IMR-90 (cell line): ENCODE measurements at places on chromosomes 11 and 22. TPM values are rescaled to one million over a fixed set of nuclear protein-coding genes. Genes with fewer than 3 reads are reported as not detected.

DNA sequence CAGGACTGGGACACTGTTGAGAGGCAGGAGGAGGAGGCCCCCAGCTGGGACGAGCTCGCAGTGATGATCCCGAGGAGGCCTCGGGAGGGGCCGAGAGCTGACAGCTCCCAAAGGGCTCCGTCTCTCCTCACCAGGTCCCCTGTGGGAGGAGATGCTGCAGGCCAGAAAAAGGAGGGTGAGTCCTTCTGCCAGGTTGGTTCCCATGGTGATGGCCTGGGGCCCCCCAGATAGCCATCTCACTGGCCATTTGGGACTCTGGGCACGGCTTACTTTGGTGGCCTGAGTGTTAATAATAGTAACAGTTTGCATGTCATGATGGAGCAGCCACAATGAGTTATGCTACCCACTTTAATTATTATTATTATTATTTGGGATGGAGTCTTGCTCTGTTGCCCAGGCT, 18.9 kb downstream of the TRIOBP start:
- H3K27me3 ChIP-seq: no peaks in the 10 kb centered on the region
- H3K4me3 ChIP-seq: no peak overlapping the region
- no peaks in the 10 kb centered on the region for H3K36me3 ChIP-seq
- no peak overlapping the region for H3K27ac ChIP-seq
- no peak for DNase-seq
- no peaks in the 10 kb centered on the region for H3K4me1 ChIP-seq

DNA sequence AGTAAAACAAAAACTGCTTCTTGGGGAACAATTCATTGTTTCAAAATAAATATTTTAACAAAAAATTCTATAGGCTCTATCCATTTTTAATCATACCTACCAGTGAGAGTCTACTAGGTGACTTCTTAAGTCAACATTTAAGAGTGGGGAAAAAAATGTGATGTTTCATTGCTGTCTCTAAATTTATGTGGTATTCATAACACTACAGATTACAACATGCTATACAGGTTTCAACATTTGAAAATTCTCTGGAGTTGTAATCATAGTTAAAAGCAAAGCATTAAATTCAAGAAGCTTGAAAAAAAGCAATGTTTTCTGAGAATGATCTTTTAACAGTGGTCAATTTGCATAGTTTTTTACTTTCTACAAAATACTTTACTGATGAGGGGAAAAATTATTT, 18.3 kb downstream of the SBF2 start:
- DNase-seq: no peak
- peaks cover 8% of the 10 kb centered on the region for H3K4me1 ChIP-seq
- no peaks in the 10 kb centered on the region for H3K27me3 ChIP-seq

DNA sequence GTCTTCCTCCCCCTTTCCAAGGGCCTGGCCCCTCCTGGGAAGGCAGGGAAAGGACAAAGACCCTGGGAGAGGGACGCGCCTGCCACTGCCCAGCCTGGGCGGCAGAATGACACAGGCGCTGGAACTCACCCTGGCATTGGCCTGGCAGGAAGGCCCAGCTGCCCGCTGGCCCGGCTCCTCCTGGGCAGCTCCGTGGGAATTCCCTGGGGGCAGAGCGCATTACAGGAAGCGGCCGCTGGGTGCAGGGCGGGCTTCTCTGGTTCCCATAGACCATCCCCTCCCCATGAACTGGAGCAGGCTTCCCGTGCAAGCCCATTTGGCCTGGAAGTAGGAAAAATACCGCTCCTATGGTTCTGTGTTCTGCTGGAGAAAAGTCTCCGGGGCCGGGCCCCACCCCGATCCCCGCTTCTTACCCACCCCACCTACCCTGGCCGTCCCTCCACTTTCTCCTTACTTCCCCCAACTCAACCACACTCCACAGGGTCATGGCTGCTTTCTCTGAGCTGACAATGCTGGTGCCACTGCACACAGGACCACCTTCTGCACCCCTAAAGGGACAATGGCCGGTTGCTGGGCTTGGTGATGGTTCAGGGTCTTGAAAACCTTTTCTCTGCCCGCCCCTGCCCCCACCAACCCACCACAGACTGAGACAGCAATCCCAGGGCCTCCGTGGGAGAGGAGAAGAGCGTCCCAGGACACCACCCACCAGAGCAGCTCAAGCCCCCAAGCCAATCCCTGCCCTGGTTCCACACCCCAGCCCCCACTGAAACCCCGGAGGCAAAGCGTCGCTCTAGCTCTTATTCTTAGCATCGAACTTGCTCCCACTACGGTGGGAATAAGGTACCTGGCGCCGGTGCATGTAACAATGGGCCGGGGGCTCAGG, 58.9 kb downstream of the LINC01488 start:
- no peak overlapping the region for H3K27ac ChIP-seq
- H3K27me3 ChIP-seq: peaks cover 7% of the 10 kb centered on the region; the same call in 1 of the 2 replicates
- no peak overlapping the region for H3K4me3 ChIP-seq
- DNase-seq: no peak

DNA sequence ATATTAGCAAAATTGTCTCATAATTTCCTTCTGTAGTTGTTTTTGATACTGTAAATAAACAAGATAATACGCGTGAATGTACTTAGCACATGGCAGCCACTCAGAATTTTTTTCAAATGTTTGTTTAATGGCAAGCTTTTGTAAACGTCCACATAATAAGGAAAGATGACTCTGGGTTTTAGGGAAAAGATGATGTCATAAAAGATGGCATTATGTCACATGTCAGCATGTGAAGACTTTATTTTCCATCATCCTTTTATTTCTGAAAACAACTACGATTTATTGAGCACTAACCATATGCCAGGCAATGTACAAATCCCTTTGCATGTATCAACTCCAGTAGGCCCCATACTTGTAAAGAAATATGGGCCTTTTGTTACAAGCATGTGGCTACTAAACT, 139.9 kb downstream of the C11orf91 start:
- peaks cover 7% of the 10 kb centered on the region; the same call in 1 of the 2 replicates for H3K4me1 ChIP-seq
- no peaks in the 10 kb centered on the region for H3K36me3 ChIP-seq
- no peak overlapping the region for H3K27ac ChIP-seq
- no peak overlapping the region for H3K4me3 ChIP-seq
- H3K27me3 ChIP-seq: no peaks in the 10 kb centered on the region

- no peak overlapping the region for H3K27ac ChIP-seq
- no peak for DNase-seq
- no peaks in the 10 kb centered on the region for H3K27me3 ChIP-seq
- peaks cover 65% of the 10 kb centered on the region for H3K36me3 ChIP-seq
- no peak overlapping the region for H3K4me3 ChIP-seq
These were observed 6.7 kb downstream of the SMTN start for GRCh38 chr22:31087744-31088215.

- no peaks in the 10 kb centered on the region for H3K27me3 ChIP-seq
- H3K4me3 ChIP-seq: no peak overlapping the region
- H3K4me1 ChIP-seq: peaks cover 6% of the 10 kb centered on the region; the same call in 1 of the 2 replicates
These were observed 35.0 kb downstream of the TIMP3 start for GRCh38 chr22:32836280-32837123.

- H3K4me1 ChIP-seq: peaks cover 3% of the 10 kb centered on the region; the same call in 1 of the 2 replicates
- no peaks in the 10 kb centered on the region for H3K36me3 ChIP-seq
- H3K27me3 ChIP-seq: peaks cover 18% of the 10 kb centered on the region
- DNase-seq: no peak
- H3K4me3 ChIP-seq: no peak overlapping the region
These were observed 29.6 kb downstream of the IGF2 start for GRCh38 chr11:2109541-2110019.

DNA sequence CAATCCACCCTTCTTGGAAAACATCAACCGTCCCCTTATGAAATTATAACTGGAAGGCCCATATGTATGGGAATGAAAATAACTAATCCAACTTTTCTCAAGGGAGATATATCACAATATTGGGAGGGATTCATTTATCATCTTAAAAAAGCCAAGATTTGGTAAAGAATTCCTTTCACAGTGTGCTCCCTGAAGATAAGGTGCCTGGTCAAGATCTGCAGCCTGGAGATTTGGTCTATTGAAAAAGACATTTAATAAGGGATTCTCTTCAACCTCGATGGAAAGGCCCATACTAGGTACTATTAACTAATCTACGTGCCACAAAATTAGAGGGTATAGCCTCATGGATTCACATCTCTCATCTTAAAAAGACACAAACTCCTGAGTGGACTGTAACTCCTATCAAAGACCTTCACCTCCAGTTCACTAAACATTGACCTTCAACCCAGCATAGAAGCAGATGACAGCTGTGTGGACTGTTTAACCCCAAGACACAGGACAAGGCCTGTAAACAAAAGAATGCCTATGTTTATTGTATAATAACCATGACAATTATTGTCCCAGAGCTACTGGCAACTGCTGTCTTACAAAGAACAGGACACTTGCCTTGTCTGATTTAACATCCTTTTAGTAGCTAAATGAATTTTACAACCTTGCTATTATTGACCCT, 4.8 kb upstream of the FDX1 start:
- no peaks in the 10 kb centered on the region for H3K27me3 ChIP-seq
- no peak overlapping the region for H3K27ac ChIP-seq
- H3K36me3 ChIP-seq: no peaks in the 10 kb centered on the region
- no peak for DNase-seq

GRCh38 chr11:26878959-26879581, 114.8 kb upstream of the FIBIN start:
- no peaks in the 10 kb centered on the region for H3K36me3 ChIP-seq
- H3K4me1 ChIP-seq: no peaks in the 10 kb centered on the region
- DNase-seq: no peak
- no peak overlapping the region for H3K4me3 ChIP-seq
- no peaks in the 10 kb centered on the region for H3K27me3 ChIP-seq

DNA sequence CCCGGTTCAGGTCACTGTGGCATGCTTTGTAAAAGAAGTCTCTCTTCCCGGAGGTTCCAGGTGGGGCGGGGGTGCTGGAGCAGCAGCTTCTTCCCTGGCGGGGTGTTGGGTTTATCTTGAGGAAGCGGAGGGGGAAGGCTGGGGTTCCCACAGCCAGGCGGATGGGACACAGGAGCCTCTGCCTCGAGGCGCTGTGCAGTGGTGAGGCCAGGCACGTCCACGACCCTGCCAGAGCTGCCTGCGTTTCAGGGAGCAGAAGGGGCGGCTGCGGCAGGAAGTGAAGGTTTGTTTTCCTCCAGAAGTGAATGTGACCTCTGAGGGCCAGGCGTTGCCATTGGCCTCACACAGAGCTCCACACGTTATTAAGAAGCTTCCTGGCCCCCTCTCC, 20.1 kb upstream of the ADORA2A start:
- no peaks in the 10 kb centered on the region for H3K27me3 ChIP-seq
- no peak overlapping the region for H3K27ac ChIP-seq

DNA sequence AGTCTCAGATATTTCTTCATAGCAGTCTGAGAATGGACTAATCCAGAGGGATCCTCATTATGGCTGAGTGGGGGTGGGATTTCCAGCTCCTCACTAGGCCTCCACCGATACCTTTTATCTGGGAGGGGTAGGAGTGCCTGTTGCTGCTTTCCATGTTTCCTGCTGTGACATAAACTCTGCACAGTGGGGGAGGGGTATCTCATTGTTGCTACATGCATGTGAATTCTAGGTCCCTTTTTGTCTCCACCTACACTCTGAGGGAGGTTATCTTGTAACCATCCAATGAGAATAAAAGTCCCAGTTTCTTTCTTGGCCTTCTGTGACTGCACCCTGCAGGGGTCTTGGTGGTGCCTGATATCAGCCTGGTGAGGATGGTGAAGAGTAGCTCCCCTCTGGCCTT, 60.5 kb downstream of the ADAMTS15 start:
- no peak overlapping the region for H3K27ac ChIP-seq
- no peaks in the 10 kb centered on the region for H3K27me3 ChIP-seq
- H3K36me3 ChIP-seq: no peaks in the 10 kb centered on the region
- no peak overlapping the region for H3K4me3 ChIP-seq
- peaks cover 17% of the 10 kb centered on the region for H3K4me1 ChIP-seq

GRCh38 chr11:125982348-125982730, 36.5 kb downstream of the VSIG10L2 start:
- H3K27ac ChIP-seq: no peak overlapping the region
- no peak overlapping the region for H3K4me3 ChIP-seq
- no peaks in the 10 kb centered on the region; the same call in 1 of the 2 replicates for H3K27me3 ChIP-seq
- DNase-seq: no peak

- H3K27me3 ChIP-seq: peaks cover 68% of the 10 kb centered on the region
- no peak overlapping the region for H3K27ac ChIP-seq
- no peak overlapping the region for H3K4me3 ChIP-seq
- no peaks in the 10 kb centered on the region for H3K4me1 ChIP-seq
These were observed 186.1 kb downstream of the MN1 start for GRCh38 chr22:27615408-27615807.

DNA sequence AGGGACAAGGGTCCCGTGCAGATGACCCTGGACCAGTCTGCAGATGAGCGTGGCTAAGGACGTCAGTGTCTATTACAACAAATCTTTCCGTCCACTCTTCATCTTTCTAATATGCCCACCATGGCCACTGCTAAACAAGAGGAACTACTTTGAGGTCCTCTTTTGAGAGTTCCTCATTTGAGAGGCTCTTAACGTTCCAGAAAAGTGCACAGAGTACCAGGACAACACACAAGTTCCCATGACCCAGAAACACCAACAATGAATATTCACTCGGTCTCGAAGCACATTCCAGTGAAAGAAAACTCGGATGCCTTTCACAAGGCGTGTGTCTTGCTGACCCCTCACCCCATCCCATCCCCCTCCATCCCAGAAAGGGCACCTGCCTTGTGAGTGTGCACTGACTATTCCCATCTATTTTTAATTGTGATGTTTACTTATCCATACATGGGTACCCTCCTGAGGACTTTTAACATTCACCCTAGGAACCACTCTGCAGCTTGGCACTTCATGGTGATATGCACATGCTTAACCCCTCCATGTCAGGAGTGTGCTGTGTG, 157.0 kb downstream of the SHANK2 start:
- no peak overlapping the region for H3K27ac ChIP-seq
- H3K36me3 ChIP-seq: peaks cover 26% of the 10 kb centered on the region
- H3K4me3 ChIP-seq: no peak overlapping the region
- no peaks in the 10 kb centered on the region for H3K4me1 ChIP-seq

MMP11 gene
- 1.4 and 2.2 TPM in 2 replicates for total RNA-seq

VPREB3 gene
- total RNA-seq: not detected in 2 replicates

MPPED2 gene
- total RNA-seq: not detected in 2 replicates

ADM2 gene
- 0.18 and 0.28 TPM in 2 replicates for total RNA-seq

OR2D2 gene
- 0.28 and 0.36 TPM in 2 replicates for total RNA-seq

RCOR2 gene
- 0.56 and 0.90 TPM in 2 replicates for total RNA-seq

PANX2 gene
- total RNA-seq: under 0.01 and 0.18 TPM in 2 replicates

DCHS1 gene
- total RNA-seq: 1.4 and 1.7 TPM in 2 replicates

CARD10 gene
- total RNA-seq: 6.1 TPM in 2 replicates

WT1 gene
- total RNA-seq: not detected in 2 replicates

C22orf42 gene
- not detected in 2 replicates for total RNA-seq

MYRF gene
- total RNA-seq: 1.6 and 1.7 TPM in 2 replicates

MUC2 gene
- total RNA-seq: not detected in 2 replicates

SCGB1D2 gene
- not detected in 2 replicates for total RNA-seq
